ENCODE measurements at places on chromosomes 5 and 9. TPM values are rescaled to one million over a fixed set of nuclear protein-coding genes. Genes with fewer than 3 reads are reported as not detected.

LIFR gene
- 7.5 TPM for total RNA-seq

SLC6A18 gene
- total RNA-seq, result not detected

CYLC2 gene
- not detected for total RNA-seq

SLC24A2 gene
- total RNA-seq, result not detected

TSSK1B gene
- not detected for total RNA-seq

SHOC1 gene
- not detected for total RNA-seq

DAB2 gene
- total RNA-seq, result 15.6 TPM

All from A549 treated with DMSO at 1 μM for 4 hours (cell line).